Endothelial cell of umbilical vein (primary cell): ENCODE measurements at places on chromosomes 1 and 21. TPM values are rescaled to one million over a fixed set of nuclear protein-coding genes. Genes with fewer than 3 reads are reported as not detected.
A peak's percentile ranks its signal among the peaks of the same experiment; 100 is the strongest.

DNA sequence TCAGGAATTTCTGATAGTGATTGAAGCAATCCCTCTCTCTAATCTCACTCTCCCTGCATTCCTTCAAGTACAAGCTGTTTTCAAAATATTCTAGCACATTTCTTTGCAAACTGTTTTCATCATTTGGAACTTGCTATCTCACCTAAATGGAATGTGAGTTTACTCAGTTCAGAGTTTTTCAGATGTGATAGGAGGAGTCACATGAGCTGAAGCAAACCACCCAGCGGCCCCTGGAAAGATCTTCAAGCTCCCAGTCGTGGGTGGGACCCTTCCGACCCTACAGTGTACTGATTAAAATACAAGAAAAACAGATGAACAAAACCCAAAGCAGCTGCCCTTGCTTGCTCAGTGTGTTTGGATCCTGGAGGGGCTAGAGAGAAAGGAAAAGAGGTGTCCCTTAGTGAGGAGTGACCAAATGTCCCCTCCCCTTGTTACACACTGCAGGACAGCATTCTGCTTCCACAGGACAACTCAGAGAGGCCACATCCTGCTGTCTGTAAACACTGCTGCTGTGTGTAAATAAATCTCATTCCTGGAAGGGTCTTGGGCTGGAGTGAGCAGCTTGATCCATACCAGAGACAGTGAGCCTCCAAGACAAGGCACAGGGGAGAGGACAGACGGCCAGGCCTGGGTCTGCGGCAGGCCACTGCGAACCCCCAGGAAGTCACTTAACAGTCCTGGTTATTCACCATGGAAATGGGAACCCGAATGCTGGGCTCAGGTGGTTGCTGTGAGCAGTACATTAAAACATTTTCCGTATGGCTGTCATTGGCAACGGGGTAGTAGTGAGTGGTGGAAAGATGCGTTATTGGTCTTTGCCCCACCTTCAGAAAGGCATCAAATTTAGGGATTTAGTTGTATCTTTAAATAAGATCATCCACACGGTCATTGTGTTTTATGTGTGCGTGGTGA, 229.2 kb downstream of the RHOU start:
- DNase-seq = peak; percentile 40
- no peaks in the 10 kb centered on the region for H3K27me3 ChIP-seq
- H3K36me3 ChIP-seq = no peaks in the 10 kb centered on the region
- H3K4me1 ChIP-seq = no peaks in the 10 kb centered on the region
- no peak overlapping the region for H3K4me3 ChIP-seq

DNA sequence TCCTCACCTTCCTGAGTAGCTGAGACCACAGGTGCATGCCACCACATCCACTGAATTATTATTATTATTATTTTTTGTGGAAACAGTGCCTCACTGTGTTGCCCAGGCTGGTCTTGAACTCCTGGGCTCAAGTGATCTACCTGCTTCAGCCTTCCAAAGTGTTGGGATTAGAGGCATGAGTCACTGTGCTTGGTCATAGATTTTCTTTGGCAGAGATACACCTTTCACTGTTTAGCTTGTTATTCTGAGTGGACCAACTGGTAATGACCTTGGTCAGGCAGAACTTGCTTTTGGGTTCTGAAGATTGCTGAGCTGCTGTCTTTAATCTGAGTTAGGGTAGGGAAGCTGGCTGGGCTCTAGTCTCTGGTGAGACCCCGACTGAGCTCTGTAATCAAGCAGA, 66.8 kb downstream of the DNAH14 start:
- H3K27me3 ChIP-seq = no peaks in the 10 kb centered on the region
- no peaks in the 10 kb centered on the region for H3K4me1 ChIP-seq
- no peak overlapping the region for H3K4me3 ChIP-seq

Gene KIF21B
- total RNA-seq = 4.4 and 4.7 TPM in 2 replicates

- no peak overlapping the region for H3K27ac ChIP-seq
- no peaks in the 10 kb centered on the region for H3K27me3 ChIP-seq
- H3K36me3 ChIP-seq = no peaks in the 10 kb centered on the region
- H3K4me1 ChIP-seq = no peaks in the 10 kb centered on the region
- no peak for DNase-seq
These were observed 10.2 kb upstream of the OR10J4 start for GRCh38 chr1:159421821-159422220.

Gene HORMAD1
- total RNA-seq = not detected in 2 replicates

- H3K27me3 ChIP-seq = no peaks in the 10 kb centered on the region
- H3K4me3 ChIP-seq = no peak overlapping the region
- no peak overlapping the region for H3K27ac ChIP-seq
- H3K36me3 ChIP-seq = no peaks in the 10 kb centered on the region
- no peaks in the 10 kb centered on the region for H3K4me1 ChIP-seq
These were observed 55.8 kb downstream of the CENPF start for GRCh38 chr1:214658785-214659184.

DNA sequence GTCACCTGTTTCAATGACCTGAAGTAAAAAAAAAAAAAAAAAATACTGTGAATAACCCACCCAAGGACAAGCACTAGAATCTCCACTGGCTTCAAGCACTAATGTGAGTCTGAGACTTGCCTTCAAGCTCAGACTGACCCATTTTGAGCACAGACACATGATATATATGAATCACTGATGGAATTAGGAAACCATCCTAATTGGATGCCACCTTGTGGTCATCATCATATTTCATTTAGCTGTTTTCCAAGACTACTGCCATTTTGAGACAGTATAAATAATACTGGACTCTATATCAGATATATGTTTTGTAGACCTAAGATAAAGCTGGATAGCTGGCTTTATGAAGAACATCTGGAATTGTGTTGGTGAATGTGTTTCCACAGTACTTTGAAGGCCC, 1232.0 kb downstream of the KCNT2 start:
- no peak overlapping the region for H3K4me3 ChIP-seq
- no peak for DNase-seq
- H3K36me3 ChIP-seq = no peaks in the 10 kb centered on the region
- no peaks in the 10 kb centered on the region for H3K27me3 ChIP-seq

DNA sequence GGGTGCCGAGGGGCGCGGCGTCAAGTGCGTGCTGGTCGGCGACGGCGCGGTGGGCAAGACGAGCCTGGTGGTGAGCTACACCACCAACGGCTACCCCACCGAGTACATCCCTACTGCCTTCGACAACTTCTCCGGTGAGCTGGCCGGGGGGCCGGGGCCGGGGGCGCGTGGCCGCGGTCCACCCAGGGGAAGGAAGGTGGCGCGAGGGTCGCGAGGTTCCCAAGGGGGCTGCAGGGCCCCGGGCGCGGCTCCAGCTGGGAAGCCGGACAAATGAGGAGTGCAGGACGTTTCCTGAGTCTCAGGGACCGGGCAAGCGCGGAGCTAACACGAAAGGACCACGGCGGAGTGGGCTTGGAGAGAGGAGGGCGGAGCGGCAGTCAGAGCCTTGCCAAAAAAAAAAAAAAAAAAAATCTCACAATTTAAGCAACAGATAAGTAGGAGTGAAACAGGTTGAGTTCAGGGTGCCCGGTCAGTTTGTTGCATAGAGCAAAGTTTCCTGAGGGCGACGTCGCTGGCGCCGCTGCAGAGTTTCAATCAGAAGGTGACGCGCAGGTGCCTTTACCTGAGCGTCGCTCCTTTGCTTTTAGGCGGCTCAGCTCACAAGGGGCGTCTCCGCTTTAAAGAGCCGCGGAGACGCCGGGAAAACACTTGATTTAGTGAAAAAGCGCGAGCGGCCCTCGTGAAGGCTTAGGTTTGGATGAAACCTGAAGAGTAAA, 750 bp downstream of the RHOU start:
- H3K4me1 ChIP-seq = peaks cover 6% of the 10 kb centered on the region
- H3K27me3 ChIP-seq = peaks cover 29% of the 10 kb centered on the region
- no peaks in the 10 kb centered on the region for H3K36me3 ChIP-seq
- peak; percentile 16 for DNase-seq

Gene ORC1
- 11.0 and 12.0 TPM in 2 replicates for total RNA-seq

Gene KCNN3
- total RNA-seq = 0.85 and 1.1 TPM in 2 replicates

Gene ATP1A2
- total RNA-seq = not detected in 2 replicates

DNA sequence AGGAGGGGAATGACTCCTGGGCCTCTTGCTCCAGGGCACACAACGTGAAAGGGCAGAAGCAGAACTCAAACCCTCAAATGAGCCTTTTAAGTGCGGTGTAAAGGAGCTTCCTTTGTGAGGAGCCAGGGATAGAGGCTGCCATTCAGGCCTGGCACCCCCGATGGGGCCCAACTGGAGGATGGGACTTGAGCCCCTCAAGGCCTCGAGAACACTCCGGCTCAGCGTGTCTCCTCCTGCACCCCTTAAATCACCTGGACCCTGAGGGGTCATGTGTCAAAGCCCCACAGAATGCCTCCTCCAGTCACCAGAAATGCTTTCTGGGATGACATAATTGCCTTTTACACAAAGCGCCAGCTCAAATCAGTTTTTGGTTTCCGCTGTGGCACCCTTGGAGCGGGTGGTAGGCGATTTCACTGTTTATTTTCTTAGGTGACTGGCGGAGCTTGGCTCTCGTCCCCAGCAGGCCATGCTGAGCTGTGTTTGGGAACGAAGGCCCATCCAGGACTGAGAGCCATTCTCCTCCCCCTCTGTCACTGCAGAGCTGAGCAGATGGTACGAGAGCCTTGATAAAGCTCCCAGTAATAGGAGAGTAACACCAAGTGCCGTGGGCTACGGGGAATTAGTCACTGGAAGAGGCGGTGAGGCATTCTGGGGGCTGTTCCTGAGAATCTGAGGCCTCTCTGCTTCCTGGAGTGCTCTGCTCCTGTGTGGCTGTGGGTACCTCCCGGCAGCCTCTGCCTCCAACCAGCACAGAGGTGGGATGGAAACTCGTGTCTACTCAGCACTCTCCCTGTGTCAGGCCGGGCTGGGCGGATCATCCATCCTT, 163.0 kb downstream of the GRIK3 start:
- no peak for DNase-seq
- H3K27me3 ChIP-seq = no peaks in the 10 kb centered on the region
- no peaks in the 10 kb centered on the region for H3K4me1 ChIP-seq
- H3K4me3 ChIP-seq = no peak overlapping the region

Gene TNFRSF18
- not detected in 2 replicates for total RNA-seq

- no peaks in the 10 kb centered on the region for H3K4me1 ChIP-seq
- no peaks in the 10 kb centered on the region for H3K36me3 ChIP-seq
- no peak overlapping the region for H3K27ac ChIP-seq
- no peaks in the 10 kb centered on the region for H3K27me3 ChIP-seq
- DNase-seq = no peak
These were observed 58.6 kb upstream of the ATP1A1 start for GRCh38 chr1:116314305-116314919.

DNA sequence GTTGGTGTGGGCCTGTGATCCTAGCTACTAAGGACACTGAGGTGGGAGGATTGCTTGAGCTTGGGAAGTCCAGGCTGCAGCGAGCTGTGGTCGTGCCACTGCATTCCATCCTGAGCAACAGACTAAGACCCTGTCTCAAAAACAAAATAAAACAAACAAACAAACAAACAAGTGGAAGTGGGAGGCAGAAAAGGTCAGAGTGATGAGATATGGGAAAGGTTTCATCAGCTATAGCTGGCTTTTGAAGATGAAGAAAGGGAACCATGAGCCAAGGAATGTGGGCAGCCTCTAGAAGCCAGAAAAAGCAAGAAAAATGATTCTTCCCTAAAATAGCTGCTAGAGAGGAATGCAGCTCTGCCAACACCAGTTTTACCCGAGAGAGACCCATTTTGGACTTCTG, 10.6 kb upstream of the NUCKS1 start:
- H3K4me3 ChIP-seq = no peak overlapping the region
- DNase-seq = no peak
- H3K27me3 ChIP-seq = peaks cover 1% of the 10 kb centered on the region
- H3K4me1 ChIP-seq = no peaks in the 10 kb centered on the region

GRCh38 chr1:85297855-85298629, 21.6 kb upstream of the BCL10 start:
- H3K36me3 ChIP-seq = no peaks in the 10 kb centered on the region
- DNase-seq = peak; percentile 100

GRCh38 chr1:87916965-87917364, 588.3 kb downstream of the LMO4 start:
- H3K27ac ChIP-seq = no peak overlapping the region
- H3K4me1 ChIP-seq = no peaks in the 10 kb centered on the region
- H3K4me3 ChIP-seq = no peak overlapping the region
- no peaks in the 10 kb centered on the region for H3K36me3 ChIP-seq

DNA sequence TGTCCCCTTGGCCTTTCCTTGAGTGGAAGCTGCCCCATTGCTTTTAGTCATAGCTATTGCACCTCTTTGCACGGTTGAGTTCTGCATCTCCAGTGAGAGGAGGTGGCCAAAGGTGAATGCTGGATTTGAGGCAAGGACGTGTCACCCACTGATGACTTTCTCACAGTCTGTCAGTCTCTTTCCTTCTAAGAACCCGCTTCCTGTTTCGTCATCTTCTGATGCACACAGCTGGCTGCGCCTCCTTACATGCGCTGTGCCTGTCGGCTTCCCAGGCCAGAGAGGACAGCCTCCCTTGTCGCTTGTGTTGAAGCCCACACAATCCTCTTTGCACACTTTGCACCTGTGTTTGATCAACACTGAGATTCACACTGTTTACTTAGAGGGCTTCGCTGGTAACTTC, 41.8 kb upstream of the PWP2 start:
- peaks cover 5% of the 10 kb centered on the region for H3K36me3 ChIP-seq
- no peaks in the 10 kb centered on the region for H3K27me3 ChIP-seq
- H3K27ac ChIP-seq = no peak overlapping the region
- DNase-seq = no peak

- H3K36me3 ChIP-seq = no peaks in the 10 kb centered on the region
- H3K27ac ChIP-seq = no peak overlapping the region
- peaks cover 19% of the 10 kb centered on the region for H3K27me3 ChIP-seq
- no peak overlapping the region for H3K4me3 ChIP-seq
These were observed 8.9 kb upstream of the TADA1 start for GRCh38 chr1:166884971-166885370.

Gene C1orf185
- not detected in 2 replicates for total RNA-seq

- no peak overlapping the region for H3K27ac ChIP-seq
- H3K36me3 ChIP-seq = peaks cover 30% of the 10 kb centered on the region
- no peak overlapping the region for H3K4me3 ChIP-seq
- H3K27me3 ChIP-seq = no peaks in the 10 kb centered on the region
- no peaks in the 10 kb centered on the region for H3K4me1 ChIP-seq
These were observed 11.4 kb downstream of the EMC1 start for GRCh38 chr1:19239876-19240275.

DNA sequence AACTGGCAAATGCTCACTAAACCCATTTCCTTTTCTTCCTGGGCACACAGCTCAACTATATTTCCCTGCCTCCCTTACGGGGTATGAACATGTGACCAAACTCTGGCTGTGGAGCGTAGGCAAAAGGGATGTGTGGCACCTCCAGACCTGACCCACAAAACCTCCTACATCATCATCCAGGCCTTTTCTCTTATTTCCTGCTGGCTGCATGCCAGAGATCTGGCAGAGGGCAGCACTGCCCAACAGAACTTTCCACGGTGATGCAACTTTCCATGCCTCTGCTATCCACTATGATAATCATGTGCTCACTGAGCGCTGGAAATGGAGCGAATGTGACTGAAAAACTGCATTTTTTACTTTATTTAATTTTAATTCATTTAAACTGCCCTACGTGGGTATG, 99.6 kb upstream of the CACNA1E start:
- H3K27ac ChIP-seq = no peak overlapping the region
- no peaks in the 10 kb centered on the region for H3K27me3 ChIP-seq
- H3K4me1 ChIP-seq = no peaks in the 10 kb centered on the region
- DNase-seq = no peak
- no peak overlapping the region for H3K4me3 ChIP-seq
- H3K36me3 ChIP-seq = no peaks in the 10 kb centered on the region

- H3K4me1 ChIP-seq = peaks cover 37% of the 10 kb centered on the region
- peak within 1 kb of the TSS; percentile 2 for H3K4me3 ChIP-seq
- H3K36me3 ChIP-seq = no peaks in the 10 kb centered on the region
- H3K27ac ChIP-seq = peak within 1 kb of the TSS; percentile 86
These were observed at the start of gene MACF1 for GRCh38 chr1:39204441-39205081. TSS of gene MACF1 (plus strand) at chr1:39204695. CDS start at chr1:39205023, 328 bp downstream.
